Activated CD8-positive, alpha-beta memory T cell treated with anti-CD3 and anti-CD28 coated beads for 36 hours (primary cell): ENCODE measurements at places on chromosomes 13 and 19. TPM values are rescaled to one million over a fixed set of nuclear protein-coding genes. Genes with fewer than 3 reads are reported as not detected.

Gene IGFL3
- not detected for total RNA-seq

Gene TMEM238
- total RNA-seq: 12.1 TPM

Gene GARIN5A
- 0.69 TPM for total RNA-seq

Gene LILRB1
- total RNA-seq: 1.2 TPM
